ENCODE measurements at places on chromosomes 6 and 20.

DNA sequence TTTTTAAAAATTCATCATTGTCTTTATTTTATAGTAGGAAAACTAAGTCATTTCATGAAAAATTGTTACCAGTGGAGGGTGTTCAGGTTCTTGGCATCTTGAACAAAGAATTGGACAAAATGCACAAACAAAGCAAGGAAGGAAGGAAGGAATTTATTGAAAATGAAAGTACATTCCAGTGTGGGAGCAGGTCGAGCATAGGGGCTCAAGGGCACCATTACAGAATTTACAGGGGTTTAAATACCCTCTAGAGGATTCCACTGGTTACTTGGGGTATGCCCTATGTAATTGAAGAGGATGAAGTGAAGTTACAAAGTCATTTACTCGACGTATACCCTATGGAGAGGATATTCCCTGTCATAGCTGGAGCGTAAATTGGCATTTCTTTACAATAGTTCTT lies 37.4 kb upstream of the HDAC2 start:
- no peak for DNase-seq

DNA sequence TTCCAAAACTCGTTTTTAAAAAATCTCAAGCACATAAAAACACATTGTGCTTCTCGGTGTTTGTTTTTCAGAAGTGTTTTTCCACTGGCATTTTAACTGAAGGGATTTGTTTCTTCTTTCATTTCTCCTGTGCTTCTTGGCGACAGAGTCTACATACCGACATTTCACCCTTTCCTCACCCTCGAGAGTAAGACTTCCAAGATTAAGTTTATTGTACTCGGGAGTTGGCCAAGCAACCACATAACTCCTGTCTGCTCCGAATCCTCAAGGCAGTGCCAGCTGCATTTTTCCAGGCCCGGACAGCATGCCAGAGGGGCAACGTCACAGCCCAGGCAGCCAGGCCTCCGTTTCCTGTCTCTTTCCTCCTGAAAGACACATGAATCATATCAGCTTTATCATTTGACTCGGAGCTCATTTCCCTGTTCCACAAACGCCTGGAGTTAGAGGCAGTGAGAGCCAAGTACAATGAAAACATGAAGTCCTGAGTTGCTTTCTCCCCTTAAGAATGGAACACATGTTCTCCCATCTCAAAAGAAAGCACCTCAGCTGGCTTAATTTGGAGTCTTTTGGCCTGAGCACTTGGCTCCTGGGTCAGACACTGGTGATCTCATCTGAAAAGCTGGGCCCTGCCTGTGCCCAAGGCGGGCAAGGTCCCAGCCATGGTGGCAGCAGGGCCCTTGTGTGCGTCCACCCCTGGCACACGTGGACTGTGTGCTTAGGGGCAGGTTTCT lies 23.2 kb upstream of the FAM50B start:
- DNase-seq = no peak

DNA sequence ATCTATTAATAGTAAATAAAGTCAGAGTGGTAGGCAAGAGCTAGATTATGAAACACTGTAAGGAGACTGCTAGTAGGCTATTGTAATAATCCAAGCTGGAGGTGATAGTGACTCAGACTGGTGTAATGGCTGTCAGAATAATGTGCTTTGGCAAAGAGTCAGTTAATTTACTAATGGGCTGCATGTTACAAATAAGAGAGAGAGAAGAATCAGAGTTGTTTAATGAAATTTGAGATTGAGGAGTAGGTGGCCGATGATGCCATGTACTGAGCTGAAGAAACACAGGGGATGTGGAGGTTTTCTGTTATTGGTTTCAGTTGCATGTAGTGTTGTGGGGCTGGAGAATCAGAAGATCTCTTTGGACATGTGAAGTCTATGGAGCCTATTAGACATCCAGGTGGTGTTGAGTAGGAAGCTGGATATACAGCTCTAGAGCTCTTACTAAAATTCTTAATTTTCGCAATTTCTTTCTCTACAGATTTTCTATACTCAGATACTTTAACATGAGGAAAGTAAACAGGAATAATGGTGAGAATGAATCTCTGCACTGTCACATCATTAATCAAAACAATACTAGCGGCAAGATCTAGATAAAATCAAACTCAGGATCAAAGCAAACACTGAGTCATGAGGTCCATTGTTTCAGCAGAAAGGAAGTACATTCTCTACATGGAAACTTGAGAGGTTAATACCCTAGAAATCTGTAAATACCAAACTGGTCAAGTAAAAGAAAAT lies 167.7 kb downstream of the SIM1 start:
- DNase-seq = no peak

GRCh38 chr6:149545258-149545753 lies 537 bp downstream of the PPIL4 start:
- DNase-seq = peak; percentile 43

- DNase-seq = no peak
These were observed 32.7 kb upstream of the IRF4 start for GRCh38 chr6:358847-359246.

Measured in activated T-helper 1 cell treated with anti-CD3 and anti-CD28 coated beads, Interleukin-2, amount 50 U/mL, for 16 hours (primary cell).